Activated T-cell treated with anti-CD3 and anti-CD28 coated beads, Interleukin-2, amount 50 U/mL, for 24 hours (primary cell): ENCODE measurements at places on chromosomes 2 and 18.

DNA sequence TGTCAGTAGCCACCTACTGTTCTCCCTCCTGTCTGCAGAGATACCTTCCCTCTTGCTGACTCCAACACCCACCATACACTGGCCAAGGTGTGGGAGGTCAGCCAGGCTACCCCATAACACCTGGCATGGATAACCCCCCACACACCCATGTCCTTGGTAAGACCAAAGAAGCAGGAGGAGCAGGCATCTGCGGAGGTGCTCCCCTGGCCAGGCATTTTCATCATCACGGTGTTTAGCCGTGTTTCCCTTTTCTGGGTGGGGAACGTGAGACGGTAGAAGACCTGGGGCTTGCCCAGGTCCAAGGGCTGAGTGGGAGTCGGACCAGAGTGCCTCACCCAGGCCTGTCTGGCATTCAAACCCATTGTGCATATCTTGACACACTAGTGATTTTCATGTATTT, 150.3 kb downstream of the SMAD7 start:
- DNase-seq = peak; percentile 29
- H3K36me3 ChIP-seq = no peaks in the 10 kb centered on the region
- H3K4me3 ChIP-seq = no peak overlapping the region
- H3K27me3 ChIP-seq = no peaks in the 10 kb centered on the region

DNA sequence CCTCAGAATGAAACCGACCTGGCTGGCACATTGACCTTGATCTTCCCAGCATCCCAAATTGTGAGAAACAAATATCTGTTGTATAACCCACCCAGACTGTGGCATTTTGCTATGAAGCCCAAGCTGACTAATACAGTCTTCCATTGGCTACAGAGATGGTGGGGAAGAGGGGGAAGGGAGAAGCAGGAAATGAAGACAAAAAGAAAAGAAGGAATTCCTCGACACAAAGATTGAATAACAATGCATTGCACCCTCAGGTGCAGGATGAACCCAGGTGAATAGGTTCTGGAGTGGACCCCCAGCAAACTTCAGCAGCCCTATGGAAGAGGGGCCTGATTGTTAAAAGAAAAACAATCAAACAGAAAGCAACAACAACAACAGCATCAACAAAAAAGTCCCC, 270.7 kb downstream of the FSIP2 start:
- DNase-seq = no peak
- no peaks in the 10 kb centered on the region for H3K4me1 ChIP-seq
- H3K4me3 ChIP-seq = no peak overlapping the region

GRCh38 chr2:283996-284794, 3.7 kb downstream of the ALKAL2 start:
- peaks cover 21% of the 10 kb centered on the region for H3K27me3 ChIP-seq
- H3K4me3 ChIP-seq = no peak overlapping the region
- peaks cover 5% of the 10 kb centered on the region for H3K4me1 ChIP-seq
- peaks cover 45% of the 10 kb centered on the region for H3K36me3 ChIP-seq

DNA sequence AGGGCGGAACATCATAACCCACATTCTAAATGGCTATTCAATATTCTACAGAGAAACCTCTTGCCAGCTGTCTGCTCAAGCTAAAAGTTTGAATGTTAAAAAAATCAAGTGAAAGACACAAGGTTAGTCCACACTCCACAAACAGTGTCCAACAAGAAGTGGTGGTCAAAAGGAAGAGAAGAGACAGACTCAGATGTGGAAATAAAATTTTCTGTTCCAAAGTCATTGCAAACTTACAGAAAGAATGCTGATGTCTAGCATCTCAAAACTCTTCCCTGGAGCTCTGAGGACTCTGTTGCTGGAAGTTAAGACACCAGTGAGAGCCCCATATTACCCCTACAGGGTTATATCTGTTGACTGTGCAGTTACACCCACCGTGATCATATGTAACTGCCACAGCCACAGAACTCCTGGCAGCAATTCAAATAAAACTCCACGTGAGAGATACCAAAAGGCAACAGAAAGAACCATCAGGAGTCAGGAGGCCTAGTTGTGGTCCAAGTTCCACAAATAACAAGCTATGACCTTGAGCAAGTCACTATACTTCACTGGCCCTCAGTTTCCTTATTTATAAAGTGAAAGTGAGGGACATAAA, 60.9 kb downstream of the AAK1 start:
- peak overlapping the region; percentile 52 for H3K4me3 ChIP-seq
- peaks cover 12% of the 10 kb centered on the region for H3K36me3 ChIP-seq
- peak overlapping the region; percentile 88 for H3K27ac ChIP-seq
- peaks cover 84% of the 10 kb centered on the region for H3K4me1 ChIP-seq
- DNase-seq = no peak
- no peaks in the 10 kb centered on the region for H3K27me3 ChIP-seq

GRCh38 chr18:48065601-48065995, 135.1 kb upstream of the SMAD2 start:
- DNase-seq = no peak
- no peak overlapping the region for H3K4me3 ChIP-seq
- no peak overlapping the region for H3K27ac ChIP-seq
- peaks cover 9% of the 10 kb centered on the region for H3K27me3 ChIP-seq

DNA sequence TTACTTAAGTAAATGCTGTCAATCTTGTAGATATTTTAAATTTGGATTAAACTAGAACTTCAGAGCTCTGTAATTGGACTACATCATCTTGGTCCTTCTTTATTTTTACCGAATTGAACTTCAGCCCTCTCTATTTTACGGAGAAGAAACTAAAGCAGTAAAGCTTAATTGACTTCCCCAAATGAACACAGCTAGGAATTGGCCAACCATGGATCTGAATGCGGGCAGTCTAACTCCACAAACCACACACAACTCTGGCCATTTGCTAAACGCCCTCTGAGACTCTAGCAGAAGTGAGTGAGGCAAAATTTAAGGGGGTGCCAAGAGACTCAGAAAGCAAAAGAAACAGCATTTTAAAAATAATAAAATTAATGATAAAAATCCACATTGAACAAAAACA, 86.3 kb upstream of the KCTD1 start:
- no peak overlapping the region for H3K27ac ChIP-seq
- no peaks in the 10 kb centered on the region for H3K4me1 ChIP-seq
- H3K4me3 ChIP-seq = no peak overlapping the region
- no peaks in the 10 kb centered on the region for H3K36me3 ChIP-seq
- peaks cover 5% of the 10 kb centered on the region for H3K27me3 ChIP-seq
- no peak for DNase-seq

GRCh38 chr2:7539760-7540159, 622.5 kb downstream of the RNF144A start:
- H3K4me1 ChIP-seq = peaks cover 44% of the 10 kb centered on the region
- no peak for DNase-seq
- H3K36me3 ChIP-seq = peaks cover 10% of the 10 kb centered on the region

DNA sequence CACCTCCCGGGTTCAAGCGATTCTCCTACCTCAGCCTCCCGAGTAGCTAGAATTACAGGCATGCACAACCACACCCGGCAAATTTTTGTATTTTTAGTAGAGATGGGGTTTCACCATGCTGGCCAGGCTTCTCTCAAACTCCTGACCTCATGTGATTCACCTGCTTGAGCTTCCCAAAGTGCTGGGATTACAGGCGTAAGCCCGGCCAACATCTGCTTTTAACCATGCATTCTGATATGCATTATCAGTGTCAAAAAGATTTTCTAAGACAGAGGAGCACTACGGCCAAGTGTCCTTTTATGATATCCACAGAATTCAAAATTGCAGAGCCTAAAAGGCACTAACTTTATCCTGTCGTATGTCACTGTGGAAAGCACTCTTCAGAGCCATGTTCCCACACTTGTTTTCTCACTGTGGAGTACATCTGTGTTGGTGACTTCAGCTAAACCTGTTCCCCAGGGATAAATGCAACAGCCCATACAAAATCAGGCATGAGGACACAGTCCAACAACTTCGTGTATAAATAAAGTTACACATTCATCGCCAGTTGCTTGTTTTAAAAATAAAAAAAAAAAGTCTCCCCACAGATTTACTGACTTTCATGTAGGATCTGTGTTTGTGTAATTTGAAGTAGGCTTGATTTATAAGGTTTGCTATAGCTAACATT, 56.4 kb downstream of the STK25 start:
- peaks cover 9% of the 10 kb centered on the region for H3K36me3 ChIP-seq
- H3K4me3 ChIP-seq = no peak overlapping the region
- no peaks in the 10 kb centered on the region for H3K4me1 ChIP-seq
- H3K27me3 ChIP-seq = peaks cover 56% of the 10 kb centered on the region
- no peak for DNase-seq

GRCh38 chr2:85669549-85669948, 1.6 kb upstream of the SFTPB start:
- no peak overlapping the region for H3K27ac ChIP-seq
- no peaks in the 10 kb centered on the region for H3K36me3 ChIP-seq
- no peak overlapping the region for H3K4me3 ChIP-seq

- no peaks in the 10 kb centered on the region for H3K36me3 ChIP-seq
- no peak overlapping the region for H3K27ac ChIP-seq
- H3K4me1 ChIP-seq = no peaks in the 10 kb centered on the region
- no peak for DNase-seq
- H3K4me3 ChIP-seq = no peak overlapping the region
Measured at GRCh38 chr2:139367416-139367815, 587.2 kb upstream of the NXPH2 start.

GRCh38 chr2:195805283-195805976, 148.4 kb downstream of the SLC39A10 start:
- no peaks in the 10 kb centered on the region for H3K4me1 ChIP-seq
- H3K36me3 ChIP-seq = no peaks in the 10 kb centered on the region
- no peak for DNase-seq
- no peak overlapping the region for H3K4me3 ChIP-seq
- peaks cover 5% of the 10 kb centered on the region for H3K27me3 ChIP-seq

DNA sequence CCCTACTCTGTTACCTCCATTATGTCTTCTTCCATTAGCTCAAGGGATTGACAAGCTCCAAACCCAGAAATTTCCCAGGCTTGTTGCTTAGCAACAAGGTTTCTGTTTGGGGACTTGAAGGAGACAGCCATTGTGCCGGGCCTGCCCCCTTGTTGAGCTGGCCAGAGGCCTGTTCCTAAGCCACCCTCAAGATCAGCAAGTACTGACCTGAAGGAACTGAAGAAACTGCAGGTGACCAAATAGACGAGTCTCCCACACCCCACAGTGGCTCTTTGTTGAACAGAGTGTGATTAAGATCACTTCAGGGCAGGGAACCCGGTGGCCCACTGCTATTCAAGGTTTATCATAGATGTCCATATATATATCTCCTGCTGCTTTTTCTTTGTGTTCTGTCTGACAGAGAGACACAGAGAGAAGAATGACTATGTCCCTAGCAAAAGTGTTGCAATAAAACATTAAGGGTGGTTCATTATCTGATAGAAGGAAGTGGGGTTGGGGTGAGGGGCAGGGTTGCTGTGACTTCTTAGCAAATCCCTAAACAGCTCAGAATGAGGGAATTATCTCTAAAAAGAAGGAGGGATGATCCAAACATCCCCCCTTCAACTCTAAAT, 69.2 kb downstream of the RNF144A start:
- H3K27ac ChIP-seq = no peak overlapping the region
- no peak overlapping the region for H3K4me3 ChIP-seq
- DNase-seq = no peak
- no peaks in the 10 kb centered on the region for H3K27me3 ChIP-seq
- H3K4me1 ChIP-seq = peaks cover 22% of the 10 kb centered on the region

DNA sequence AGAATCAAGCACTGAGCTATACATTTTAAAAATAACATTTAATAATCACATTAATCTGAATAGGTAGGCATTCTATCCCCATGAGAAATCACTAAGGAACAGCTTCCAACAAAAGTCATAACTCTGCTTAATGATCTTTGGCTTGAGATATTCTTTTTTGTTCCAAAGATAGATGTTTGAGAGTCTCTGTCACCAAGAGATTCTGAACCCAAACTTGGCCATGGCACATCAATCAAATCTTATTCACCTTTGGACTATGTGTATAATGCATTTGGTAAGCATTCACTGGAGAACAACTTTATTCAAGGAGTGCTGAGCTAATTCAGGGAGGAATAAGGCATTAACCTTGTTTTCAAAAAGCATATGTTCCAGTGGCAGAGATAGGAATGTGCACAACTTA, 743.3 kb downstream of the SLC4A3 start:
- no peaks in the 10 kb centered on the region for H3K36me3 ChIP-seq
- no peak for DNase-seq
- H3K27ac ChIP-seq = no peak overlapping the region
- H3K27me3 ChIP-seq = no peaks in the 10 kb centered on the region
- no peak overlapping the region for H3K4me3 ChIP-seq

- H3K36me3 ChIP-seq = no peaks in the 10 kb centered on the region
- DNase-seq = no peak
- H3K4me3 ChIP-seq = no peak overlapping the region
- no peaks in the 10 kb centered on the region for H3K4me1 ChIP-seq
- H3K27me3 ChIP-seq = peaks cover 50% of the 10 kb centered on the region
- H3K27ac ChIP-seq = no peak overlapping the region
Measured at GRCh38 chr2:239854596-239854995, 170.5 kb downstream of the NDUFA10 start.

DNA sequence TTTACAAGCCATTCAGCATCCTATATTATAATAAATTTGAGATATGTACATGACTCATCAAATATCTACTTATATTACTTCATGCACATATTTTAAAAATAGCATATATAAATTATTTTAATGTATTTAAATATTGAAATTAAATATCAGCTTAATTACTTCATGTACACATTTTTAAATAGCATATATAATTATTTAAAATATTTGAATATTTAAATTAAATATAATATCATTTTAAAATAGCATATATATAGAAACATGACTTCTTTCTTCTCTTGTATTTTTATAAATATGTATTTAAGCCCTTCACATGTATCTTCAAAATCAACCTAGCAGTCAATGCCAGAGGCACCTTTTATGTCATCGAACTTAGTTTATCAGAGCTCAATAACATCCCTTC, 298.8 kb upstream of the DSEL start:
- no peak for DNase-seq
- no peak overlapping the region for H3K4me3 ChIP-seq
- H3K36me3 ChIP-seq = no peaks in the 10 kb centered on the region
- H3K4me1 ChIP-seq = no peaks in the 10 kb centered on the region
- H3K27ac ChIP-seq = no peak overlapping the region

- H3K27me3 ChIP-seq = peaks cover 9% of the 10 kb centered on the region
- H3K27ac ChIP-seq = no peak overlapping the region
- no peak for DNase-seq
- H3K36me3 ChIP-seq = no peaks in the 10 kb centered on the region
- no peak overlapping the region for H3K4me3 ChIP-seq
- no peaks in the 10 kb centered on the region for H3K4me1 ChIP-seq
Measured at GRCh38 chr18:5744659-5745058, 150.7 kb downstream of the TMEM200C start.

DNA sequence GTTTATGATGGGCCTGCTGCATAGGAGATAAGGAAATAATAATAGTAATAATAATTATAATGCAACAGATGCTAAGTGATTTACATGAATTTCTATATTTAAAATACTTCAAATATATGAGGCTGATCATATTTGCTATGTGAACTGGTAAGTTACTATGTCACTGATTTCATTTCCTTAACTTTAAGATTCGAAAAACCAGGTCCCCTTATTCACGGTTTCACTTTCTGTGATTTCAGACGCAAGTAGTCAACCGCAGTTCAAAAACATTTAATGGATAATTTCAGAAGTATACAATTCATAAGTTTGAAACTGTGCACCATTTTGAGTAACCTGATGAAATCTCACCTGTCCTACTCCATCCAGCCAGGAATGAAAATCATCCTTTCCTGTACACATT, 1697.1 kb upstream of the LRRTM1 start:
- no peaks in the 10 kb centered on the region for H3K27me3 ChIP-seq
- no peaks in the 10 kb centered on the region for H3K4me1 ChIP-seq
- H3K36me3 ChIP-seq = no peaks in the 10 kb centered on the region
- no peak overlapping the region for H3K4me3 ChIP-seq
- H3K27ac ChIP-seq = no peak overlapping the region

- no peaks in the 10 kb centered on the region for H3K36me3 ChIP-seq
- DNase-seq = no peak
- H3K27me3 ChIP-seq = no peaks in the 10 kb centered on the region
- H3K27ac ChIP-seq = no peak overlapping the region
- no peaks in the 10 kb centered on the region for H3K4me1 ChIP-seq
- H3K4me3 ChIP-seq = no peak overlapping the region
Measured at GRCh38 chr2:183740241-183740640, 616.0 kb downstream of the NUP35 start.
